ENCODE measurements at places on chromosomes 11 and 22.

GRCh38 chr11:85748455-85748891 is 62.5 kb downstream of the SYTL2 start:
- DNase-seq = no peak

- DNase-seq = no peak
Observed at GRCh38 chr22:20553947-20554741, 46.7 kb downstream of the MED15 start.

DNA sequence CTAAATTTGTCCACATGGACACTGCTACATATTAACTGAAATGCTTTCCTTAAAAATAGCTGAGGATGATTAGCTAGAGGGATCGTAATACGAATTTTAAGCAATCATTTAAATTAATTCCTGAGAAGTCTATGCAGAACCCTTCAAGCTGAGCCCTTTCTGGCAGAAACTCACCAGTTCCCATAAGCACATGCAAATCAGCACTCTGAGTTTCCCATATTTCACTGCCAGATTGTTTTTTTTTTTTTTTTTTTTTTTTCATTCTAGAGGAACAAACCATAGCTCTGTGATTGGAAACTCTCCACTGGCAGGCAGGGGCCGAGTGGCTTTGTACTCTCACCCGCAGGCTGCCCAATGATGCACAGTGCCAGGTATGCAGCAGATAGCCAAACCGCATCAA is 145.6 kb downstream of the EFCAB6 start:
- no peak for DNase-seq

DNA sequence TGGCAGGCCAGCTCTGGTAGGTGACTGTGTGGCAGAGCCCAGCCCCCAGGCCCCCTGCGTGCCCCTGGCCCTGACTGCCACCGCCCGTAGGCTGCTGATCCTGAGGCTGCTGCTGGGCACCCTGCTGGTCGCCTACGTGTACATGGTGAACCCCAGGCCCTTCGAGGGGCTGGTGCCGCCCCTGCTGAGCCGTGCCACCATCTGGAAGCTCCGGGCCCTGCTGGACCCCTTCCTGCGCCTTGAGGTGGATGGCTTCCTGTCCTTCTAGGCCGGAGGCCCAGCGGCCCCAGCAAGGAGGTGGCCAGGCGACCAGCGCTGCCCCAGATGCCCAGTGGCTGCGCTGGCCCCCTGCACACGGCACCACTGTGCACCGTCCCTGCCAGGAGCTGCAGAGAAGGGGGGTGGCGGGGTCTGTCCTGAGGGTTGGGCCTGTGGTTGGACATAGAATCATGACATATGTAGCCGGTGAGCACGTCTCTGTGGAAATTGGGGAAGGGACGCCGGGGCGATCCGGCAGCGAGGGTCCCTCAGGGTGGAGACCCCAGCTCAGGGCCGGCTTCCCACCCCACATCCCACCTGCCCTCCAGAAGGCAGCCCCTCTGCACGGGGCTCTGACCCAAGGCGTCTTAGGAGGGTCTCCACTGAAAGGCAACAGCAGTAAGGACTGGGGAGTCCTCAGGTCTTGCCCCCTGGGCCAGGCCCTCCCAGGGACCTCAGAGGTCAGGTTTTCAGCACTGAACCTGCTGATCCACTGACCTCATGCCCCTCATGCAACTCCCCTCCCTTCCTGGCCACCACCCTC is 185.4 kb downstream of the IGLL1 start:
- DNase-seq = no peak

- DNase-seq = no peak
Observed at GRCh38 chr22:35102663-35103062, 36.7 kb downstream of the ISX start.

- DNase-seq = no peak
Observed at GRCh38 chr11:44766972-44767278, 40.2 kb downstream of the TSPAN18 start.

DNA sequence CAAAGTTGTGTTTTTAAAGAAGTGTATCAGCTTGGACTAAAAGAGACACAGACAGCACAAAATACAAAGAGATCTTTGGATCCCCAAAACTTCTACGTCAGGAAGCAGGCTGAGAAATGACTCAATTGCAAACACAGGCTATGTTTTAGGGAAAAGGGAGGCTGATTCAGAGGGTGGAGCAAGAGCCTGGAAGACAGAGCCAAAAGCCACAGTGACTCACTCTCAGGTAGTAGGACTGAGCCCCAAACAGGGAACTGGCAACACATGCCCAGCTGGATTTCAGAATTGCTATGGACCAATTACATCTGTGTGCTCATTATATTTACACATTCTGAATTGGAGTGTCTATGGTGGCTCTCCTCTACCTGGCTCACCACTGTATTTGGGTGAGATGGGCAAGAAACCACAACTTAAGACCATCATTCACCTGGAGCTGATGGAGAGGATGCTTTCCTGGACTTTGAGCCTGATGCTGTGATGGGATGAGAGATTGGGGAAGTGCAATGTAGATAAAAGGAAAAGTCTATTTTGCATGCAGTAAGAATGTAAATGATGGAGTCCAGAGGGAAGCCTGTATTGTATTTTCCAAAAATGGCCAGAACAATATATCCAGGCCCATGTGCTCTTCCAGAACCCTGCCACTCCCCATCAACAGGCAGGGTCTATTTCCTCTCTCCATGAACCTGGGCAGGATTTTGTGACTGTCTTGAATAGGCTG is 20.8 kb upstream of the LINC01488 start:
- DNase-seq = no peak

GRCh38 chr22:38033522-38034277 is 23.5 kb upstream of the PICK1 start:
- no peak for DNase-seq

GRCh38 chr11:124193221-124194010 is 10.3 kb downstream of the OR10D3 start:
- DNase-seq = no peak

GRCh38 chr11:26599425-26599824 is 27.4 kb upstream of the MUC15 start:
- DNase-seq = no peak

- no peak for DNase-seq
Observed at GRCh38 chr11:123510579-123510905, 80.5 kb downstream of the GRAMD1B start.

GRCh38 chr11:57502870-57503269 is 12.6 kb downstream of the SLC43A1 start:
- no peak for DNase-seq

DNA sequence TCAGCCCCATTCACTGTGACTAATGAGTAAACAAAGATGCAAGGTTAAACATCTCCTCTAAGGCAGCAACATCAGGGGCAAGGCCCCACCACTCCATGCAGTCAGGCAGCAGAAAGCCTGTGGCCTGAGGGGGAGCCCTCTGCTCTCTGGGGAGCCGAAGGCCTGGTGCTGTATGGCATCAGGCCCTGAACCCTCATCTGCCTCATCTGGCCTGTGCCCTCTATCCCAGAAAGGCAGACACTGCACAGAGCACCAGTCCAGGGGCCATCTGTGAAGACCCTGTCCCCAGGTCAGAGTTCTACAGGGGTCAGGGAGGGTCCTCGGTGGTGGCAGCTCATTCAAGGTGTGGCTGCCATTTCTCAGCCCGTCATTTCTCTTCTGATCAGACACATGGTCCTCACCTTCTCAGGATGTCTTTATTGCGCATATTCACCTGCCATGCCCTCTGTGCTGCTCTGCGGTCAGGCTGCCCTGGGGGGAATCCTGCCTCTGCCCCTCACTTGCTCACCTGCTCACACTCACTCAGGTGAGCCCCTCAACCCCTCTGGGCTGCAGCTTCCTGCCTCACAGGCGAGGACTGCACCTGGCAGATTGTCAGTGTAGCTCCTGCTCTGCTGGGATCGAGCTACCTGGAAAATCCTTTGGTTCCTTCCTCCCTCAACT is 103.1 kb upstream of the PITPNB start:
- DNase-seq = no peak

GRCh38 chr11:44622721-44623258 is 57.3 kb downstream of the CD82 start:
- no peak for DNase-seq

- no peak for DNase-seq
Observed at GRCh38 chr11:80849253-80849652, 1408.4 kb upstream of the TENM4 start.

- no peak for DNase-seq
Observed at GRCh38 chr11:121688860-121689614, 236.3 kb upstream of the SORL1-AS1 start.

DNA sequence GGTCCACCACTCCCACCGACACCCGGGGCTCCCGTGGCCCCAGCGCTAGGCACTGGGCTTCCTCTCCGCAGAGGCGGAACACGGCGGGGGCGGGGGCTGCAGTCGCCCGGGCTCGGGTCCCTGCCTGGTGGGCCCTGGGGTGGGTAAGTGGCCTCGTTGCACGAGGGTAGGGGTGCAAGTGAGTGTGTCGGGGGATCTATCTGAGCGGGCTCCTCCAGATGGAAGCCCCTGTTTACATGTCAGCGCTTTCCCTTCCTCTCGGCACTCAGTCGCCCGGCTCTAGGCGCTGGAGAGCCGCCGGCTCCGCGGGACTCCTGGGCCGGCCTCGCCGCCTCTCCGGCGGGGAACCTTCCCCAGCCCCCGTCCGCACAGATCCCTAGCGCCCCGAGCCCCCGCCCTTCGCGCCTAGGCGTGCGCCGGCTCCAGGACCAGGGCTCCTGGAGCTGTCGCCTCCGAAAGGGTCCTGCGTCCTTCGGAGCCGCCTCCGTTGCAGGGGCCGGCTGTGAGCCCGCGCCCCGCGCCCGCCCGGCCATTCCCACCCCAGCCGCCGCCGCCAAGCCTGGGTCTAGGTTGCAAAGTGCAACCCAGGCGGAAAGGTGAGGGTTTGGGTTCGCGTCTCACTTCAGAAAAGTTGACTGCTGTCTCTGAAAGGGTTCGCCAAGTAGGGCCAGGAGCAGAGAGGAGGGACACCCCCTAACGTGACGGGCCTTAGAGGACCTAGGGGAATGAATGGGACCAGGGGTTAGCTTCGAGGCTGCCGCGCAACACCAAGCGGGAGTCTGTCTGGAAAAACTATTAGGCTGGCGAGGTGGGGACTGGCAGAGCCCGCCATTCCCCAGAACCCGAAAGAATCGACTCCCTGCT is 978 bp downstream of the FLI1 start:
- DNase-seq = no peak

GRCh38 chr11:121654843-121655536 is 202.2 kb upstream of the SORL1-AS1 start:
- DNase-seq = no peak

DNA sequence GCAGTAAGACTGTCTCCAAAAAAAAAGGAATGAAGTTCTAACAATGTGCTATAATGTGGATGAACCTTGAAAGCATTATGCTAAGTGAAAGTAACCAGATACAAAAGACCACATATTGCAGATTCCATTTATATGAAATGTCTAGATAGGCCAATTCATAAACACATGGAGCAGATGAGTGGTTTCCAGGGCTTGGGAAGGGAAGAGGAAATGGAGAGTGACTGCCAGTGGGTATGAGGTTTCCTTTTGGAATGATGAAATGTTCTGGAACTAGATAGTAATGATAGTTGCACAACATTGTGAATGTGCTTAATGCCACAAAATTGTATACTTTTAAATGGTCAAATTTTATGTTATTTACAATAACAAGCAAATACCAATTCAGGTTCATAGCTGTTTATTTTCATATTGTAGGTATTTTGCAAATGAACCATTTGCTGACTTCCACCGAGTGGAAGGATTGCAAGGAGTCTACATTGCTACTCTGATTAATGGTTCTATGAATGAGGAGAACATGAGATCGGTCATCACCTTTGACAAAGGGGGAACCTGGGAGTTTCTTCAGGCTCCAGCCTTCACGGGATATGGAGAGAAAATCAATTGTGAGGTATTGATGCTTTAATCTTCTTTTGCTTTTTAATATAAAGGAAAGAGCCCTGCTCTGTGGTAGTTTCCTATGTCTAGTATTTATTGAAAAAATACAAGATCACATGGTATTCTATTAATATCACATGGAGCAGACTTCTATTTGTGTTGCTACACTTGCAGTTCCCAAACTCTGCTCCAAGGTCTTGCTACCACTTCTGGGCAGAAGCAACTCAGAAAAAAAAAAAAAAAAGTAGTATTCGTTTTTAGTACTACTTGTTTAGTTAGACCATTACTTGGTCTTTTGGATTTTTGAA is 67.7 kb upstream of the SORL1-AS1 start:
- DNase-seq = no peak

- no peak for DNase-seq
Observed at GRCh38 chr11:59185386-59185945, 13.5 kb downstream of the DTX4 start.
